ENCODE measurements at places on chromosomes 16 and 17.

DNA sequence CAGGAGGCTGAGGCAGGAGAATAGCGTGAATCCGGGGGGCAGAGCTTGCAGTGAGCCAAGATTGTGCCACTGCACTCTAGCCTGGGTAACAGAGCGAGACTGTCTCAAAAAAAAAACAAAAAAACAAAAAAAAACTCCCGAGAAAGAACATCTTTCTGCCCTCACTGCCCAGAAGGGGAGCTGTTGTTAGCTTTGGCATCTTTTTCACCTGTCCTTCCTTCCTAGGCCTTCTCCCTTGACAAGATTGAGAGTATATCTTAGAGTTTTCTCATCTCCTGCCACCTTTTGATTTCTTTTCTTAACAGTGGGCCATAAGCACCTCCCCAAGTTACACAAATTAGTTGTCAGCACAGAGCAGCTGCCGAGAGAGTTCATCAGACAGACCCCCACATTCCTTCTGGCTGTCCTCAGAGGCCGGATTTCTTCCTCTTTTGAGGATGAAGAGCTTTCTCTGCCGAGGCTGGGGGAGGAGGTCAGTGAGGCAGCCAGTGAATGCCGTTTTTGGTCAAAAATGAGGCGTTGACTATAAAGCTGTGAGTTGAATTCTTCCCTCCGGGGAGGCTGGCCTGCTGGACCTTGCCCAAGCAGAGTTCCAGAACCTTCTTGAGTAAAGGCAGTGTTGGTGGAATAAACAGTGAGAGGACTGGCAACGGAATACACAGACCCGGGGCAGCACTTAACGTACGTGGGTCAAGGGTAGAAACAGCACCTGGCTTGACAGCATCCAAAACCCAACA is 127.0 kb downstream of the ABCC6 start:
- no peak for DNase-seq

GRCh38 chr17:73973586-73974409 is 229.7 kb upstream of the RPL38 start:
- no peak for DNase-seq

- no peak for DNase-seq
Measured at GRCh38 chr17:73447319-73447718, 135.5 kb upstream of the CDC42EP4 start.

DNA sequence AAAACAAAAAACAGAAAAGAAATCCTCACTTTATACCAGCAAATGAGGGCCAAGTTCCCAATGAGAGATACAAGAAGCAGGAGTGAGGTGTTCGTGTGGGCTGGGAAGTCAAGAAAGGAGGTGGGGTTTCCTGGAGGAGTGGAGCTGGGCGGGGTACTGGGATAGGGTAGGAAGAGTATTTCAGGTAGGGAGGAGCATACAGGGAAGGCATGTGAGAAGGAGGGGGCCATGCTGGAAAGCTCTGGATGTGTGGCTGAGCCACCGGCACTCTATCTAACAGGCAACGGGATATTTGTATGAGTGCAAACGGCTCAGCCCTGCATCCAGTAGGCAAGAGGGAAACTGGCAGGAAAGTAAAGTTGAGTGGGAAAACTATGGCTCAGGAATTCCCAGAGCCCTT is 4.2 kb downstream of the OR3A2 start:
- no peak for DNase-seq

- DNase-seq: no peak
Measured at GRCh38 chr16:54750249-54750648, 180.4 kb upstream of the IRX5 start.

DNA sequence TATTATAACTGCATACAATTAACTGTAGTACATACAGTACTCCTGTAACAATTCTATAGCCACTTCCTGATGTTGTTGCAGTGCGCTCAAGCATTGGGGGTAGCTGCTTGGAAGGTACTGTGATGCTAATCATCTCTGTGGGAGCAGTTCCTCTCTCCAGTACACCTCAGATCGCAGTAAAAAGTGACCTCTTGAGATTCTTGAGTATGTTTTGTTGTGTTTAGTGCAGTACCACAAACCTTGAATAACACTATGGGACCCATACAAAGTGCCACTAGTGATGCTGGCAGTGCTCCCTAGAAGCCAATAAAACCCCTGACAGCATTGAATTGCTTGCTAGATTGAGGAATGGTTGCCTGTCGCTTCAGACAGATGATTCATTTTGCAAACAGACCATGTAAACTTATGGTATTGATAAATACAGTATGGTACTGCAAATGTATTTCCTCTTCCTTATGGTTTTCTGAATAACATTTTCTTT is 193.0 kb downstream of the SPECC1 start:
- DNase-seq: no peak

DNA sequence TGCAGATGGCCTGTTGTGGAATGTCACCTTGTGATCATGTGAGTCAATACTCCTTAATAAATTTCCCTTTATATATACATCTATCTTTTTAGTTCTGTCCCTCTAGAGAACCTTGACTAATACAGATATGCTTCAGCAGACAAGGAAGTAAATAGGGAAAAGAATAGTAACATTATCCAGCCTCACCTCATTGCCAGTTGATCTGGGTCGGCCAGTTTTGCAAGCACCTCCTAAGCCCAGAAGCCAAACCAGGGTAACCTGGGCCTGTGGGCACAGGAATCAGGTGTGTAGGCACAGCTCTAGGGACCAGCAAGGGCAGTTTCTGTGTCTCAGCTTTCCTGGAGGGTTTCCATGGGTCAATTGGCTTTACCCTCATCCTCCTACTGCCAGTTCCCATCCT is 11.9 kb upstream of the CCL17 start:
- no peak for DNase-seq

DNA sequence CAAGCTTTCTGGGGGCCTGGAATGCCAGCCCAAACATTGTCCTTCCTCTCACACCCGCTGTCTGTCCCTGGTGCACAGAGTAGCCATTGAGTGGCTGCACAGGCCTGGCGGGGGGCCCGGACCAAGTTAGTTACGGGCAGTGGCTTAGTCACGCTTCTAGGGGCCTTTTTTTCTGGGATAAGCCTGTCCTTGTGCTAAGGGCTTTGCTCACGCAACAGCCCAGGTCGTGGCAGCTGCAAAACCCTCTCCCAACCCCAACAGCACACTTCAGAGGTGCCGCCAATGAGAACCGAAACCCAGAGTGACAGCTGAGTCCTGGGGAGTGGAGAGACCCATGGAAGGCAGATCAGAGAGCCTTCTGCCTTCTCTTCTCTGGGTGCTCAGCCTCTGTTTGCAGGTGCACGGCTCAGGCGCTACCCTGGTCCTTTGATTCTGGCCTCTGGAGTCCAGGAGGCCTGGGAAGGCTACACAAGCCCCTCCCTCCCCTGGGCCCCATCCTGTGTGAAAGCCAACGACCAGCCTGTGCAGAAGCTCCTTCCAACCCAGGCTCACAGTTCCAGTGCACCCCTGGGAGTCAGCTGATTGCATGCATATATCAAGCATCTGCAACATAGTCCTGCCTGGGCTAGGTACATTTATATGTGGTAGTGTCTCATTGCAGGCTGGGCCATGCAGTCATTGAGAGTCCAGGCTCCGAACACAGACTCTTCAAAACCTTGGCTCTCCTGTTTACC is 9.1 kb downstream of the WSCD1 start:
- no peak for DNase-seq

DNA sequence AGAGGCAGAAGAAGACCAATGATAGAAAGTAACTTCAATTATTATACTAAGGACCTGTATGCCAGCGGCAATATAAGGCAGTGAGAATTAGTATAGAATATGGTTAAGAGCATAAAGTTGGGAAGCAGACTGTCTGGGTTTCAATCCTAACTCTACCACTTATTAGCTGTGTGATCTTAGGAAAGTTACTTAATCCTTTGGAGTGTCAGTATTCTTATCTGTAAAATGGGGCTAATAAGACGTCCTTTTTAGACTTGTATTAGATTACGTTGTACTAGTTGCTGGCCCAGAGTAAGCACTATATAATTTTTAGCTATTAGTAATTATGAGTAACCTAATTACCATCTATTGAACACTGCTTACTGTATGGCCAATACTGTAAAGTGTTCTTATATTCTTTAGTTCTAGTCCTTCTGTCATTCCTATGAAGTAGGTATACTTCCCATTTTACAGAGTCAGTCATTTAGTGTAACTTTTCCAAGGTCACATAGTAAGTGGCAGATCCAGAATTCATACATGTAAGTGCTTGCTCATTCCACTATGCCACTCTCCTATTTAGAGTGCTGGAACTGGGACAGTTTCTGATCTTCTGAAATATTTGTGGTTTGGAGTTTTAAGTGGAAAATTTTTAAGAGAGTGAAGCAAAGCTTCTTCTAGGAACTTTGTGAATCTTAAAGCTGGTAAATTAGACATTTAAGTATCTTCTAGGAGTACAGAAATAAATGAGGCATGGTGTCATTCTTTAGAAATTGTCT is 22.5 kb downstream of the HEATR9 start:
- DNase-seq: no peak

DNA sequence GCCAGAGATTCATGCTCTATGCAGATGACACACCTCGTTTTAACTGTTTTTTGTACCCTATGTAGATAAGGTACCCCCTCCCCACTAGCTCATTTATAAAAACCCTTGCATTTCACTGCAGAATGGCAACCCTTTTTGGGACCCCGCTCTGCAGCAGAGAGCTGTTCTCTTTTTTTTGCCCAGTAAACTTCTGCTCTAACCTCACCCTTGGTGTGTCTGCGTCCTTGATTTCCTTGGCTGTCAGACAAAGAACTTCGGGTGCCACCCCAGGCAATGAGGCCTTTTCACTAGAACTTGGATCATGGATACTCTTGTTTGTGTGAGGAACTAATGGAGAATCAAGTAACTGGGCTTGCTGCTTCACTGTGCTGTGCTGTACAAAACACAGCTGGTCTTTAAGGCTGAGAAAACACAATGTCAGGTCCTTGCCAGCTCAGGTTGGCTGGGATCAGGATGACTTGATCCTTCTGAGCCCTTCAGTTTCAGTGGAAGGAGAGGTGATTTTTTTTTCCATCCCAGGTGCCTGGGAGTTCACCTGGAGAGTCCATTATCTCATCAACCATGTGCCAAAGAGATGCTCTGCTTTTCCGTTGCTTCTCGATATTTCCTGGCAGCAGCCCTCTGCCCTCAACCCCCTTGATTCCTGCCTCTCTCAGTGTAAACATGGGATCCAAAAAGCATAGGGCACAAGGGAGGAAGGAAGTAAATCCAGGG is 133.2 kb upstream of the FAM20A start:
- DNase-seq: no peak

GRCh38 chr17:10290041-10290440 is 82.8 kb downstream of the MYH13 start:
- DNase-seq: no peak

DNA sequence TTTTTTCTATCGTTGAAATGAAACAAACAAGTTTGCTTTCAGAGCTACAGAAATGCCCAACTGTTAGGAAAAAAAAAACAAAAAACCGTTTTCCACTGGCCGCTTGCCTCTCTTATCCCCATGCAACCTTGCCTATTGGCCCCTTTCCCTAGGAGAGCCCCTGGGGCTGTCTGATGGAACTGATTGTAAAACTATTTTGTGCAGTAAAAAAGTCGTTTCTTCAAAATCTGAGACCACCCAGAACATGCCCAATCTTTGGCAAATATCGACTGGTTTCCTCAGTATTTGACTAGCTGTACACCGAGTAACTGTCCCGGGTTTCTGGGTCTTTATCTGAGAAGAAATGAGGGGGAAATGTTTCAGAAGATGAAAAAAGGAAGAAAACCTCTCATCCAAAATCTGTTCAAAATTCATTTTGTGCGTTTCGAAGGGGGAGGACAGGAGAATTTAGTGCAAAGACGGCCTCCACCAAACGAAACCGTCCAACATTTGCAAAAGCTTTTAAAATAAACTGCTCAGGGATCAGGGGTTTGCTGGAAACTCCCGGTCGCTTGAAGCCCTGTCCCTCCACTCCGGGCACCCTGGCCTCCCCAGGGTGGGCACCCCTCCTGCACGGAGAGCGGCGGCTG is 1.1 kb upstream of the GNAO1 start:
- DNase-seq: no peak

DNA sequence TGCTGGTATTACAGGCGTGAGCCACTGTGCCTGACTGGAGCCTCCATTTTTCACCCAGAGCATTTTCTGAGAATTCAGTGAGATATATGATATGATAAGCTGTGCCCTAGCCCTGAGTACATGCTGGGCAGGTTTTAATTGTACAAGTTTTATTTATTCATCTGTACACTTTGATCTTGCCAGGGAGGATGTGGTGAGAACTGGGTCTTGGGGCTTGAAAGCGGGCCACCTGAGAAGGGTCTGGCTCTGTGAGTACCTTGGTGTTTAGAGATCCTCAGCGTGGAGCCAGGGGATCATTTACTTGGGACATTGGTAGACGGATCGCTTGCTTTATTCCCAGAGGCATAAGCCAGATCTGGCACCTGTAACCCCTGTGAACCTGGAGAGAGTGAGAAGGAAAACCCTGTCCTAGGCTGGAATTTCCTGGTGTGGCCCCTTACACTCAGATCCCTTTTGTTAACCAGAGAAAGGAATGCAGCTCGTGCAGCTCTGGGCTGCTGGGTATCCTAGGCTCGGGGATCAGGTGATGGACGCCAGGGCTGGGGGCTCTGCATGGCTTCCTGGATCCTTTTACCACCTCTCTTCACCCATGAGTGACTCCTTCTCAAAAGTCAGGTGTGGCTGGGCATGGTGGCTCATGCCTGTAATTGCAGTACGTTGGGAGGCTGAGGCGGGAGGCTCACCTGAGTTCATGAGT is 91.9 kb downstream of the ABCC1 start:
- DNase-seq: no peak

- no peak for DNase-seq
Measured at GRCh38 chr16:56409195-56409594, 16.1 kb downstream of the AMFR start.

GRCh38 chr16:58409316-58409973 is 17.2 kb downstream of the GINS3 start:
- no peak for DNase-seq

DNA sequence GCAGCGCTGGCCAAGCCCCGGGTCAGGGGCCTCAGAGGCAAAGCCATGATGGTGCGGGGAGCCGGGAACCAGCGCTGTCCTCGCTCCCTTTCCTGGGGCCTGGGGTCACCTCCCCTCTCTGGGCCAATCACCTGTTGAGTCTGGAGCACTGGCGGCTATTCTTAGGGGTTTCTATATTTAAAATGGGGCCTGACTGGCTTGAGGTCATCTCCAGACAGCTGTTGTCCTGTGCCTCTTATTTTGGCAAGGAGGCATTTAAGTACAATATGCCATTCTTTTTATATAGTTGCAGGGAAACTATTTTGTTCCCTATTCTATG is at the start of gene COX6A2:
Gene COX6A2, minus strand, starts transcription at position 82 of the 319 bp plus-strand sequence. Its CDS starts 35 bp downstream, at position 47.
- no peak for DNase-seq

GRCh38 chr16:14486520-14487303 is 143.3 kb downstream of the PARN start:
- DNase-seq: no peak

DNA sequence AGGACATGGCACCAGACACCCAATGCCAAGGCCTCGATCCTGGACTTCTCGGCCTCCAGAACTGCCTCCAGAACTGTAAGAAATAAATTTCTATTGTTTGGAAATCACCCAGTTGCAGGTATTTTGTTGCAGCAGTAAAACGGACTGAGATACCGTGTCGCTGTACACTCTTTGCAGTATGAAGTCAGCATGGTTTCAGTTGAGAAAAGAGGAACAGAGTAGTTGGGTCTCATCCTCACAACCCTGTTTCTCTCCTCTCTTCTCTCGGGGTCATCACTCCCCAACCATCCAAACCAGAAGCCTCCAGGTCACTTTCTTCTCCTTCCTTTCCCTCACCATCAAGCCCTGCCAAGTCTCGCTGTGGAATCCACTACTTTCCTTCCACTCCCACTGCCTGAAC is 77.8 kb downstream of the ADCY9 start:
- no peak for DNase-seq
